ENCODE measurements at places on chromosomes 1 and 21.

DNA sequence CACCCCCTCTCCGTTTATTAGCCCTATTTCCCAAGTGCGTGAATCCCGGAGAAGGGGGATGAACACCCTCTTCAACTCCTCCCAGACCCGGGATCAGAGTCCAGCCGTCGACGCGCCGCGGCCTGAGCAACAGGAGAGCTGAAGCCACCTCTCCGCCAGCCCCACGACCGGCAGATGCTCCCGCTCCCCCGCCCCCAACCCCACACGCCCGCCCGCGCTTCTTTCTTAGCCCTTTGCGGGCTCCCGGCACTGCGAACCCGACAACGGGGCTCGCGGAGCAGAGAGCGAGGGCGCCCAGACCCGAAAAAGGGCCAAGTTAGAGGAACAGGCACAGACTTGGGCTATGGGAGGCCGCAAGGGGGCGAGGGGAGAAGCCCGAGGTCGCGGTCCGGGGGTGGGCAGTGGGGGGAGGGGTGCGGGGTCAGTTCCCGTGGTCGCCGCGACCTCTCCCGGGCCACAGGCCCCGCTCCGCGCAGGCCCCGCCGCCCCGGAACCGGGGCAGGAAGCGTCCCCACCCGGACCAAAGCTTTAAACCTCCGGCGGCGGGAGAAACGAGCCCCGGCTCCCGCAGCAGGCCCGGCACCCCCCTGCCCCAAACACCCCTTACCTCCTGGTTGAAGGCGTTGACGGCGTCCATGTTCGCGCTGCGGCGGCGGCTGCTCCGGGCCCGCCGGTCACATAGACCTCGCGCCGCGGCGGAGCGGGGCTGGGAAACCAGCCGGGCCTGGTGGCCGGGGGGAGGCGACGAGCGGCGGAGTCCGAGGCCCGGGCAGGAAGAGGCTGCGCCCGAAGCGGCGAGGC lies 662 bp downstream of the SCAF4 start:
- DNase-seq: peak; percentile 66

DNA sequence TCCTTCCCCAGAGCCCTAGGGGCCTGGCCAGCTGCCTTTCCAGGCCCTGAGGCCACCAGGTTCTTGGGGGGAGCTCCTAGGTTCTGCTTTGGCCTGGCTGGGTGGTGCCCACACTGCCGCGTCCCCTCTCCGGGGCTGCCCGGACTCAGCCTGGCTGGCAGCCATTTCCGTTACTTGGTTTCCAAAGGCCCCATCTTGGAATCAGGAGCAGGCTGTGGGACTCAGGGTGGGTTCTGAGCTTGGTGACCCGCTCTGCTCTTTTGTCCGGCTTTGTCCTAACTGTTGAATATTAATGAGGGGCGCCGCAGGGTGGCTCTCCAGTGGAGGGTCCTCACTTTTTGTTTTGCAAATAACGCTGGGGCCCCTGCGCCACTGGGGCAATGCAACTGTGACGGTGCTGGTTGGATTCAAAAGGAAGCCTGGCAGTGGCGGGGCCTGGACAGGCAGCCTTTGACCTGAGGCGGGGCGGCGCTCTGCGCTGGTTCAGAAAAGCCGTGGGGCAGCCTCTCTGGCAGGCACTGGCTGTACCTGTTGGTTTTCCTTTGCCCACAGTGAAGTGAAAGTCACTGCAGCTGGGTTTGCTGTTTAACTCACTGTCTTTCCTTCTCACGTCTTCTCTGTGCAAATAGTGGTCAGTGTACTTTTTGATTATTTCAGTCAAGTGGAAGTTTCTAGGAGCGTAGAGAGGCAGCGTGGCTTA lies 20.2 kb downstream of the SKI start:
- no peak for DNase-seq

DNA sequence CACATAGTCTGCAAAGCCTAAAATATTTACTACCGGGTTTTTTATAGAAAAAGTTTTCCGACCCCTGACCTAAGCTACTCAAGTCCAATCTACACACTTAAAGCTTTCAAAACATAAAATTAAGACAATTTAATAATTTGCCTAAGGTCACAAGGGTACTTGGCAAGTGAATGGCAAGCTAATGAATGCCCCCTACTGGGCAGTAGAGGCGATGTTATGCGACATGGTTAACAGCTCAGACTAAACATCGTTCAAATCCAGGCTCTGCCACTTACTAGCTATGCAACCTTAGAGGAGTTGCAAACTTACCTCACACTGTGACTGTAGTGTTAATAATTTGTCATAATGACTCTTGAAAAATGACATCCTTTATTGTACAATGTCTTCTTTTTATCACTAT lies 317.2 kb upstream of the NFIA start:
- no peak for DNase-seq

DNA sequence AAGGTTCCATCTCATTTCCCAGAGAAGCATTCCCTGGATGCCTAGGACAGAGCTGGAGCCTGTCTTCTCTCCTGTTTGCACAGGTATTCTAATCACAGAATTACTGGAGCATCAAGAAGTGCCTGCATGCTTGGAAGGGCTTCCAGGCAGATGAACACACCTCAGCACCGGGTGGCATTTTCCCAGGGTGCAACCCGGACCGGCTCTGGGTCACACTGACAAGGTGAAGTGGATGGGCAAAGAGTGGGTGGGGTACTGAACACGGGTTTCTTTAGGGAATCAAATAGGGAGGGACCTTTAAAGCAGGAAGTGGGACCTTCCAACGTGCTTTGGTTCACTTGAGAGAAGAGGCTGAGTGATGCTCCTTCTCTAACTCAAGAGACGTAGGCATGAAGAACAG lies 7.1 kb upstream of the PEF1 start:
- DNase-seq: no peak

All from right kidney (tissue), 9 donors.